Gastrocnemius medialis (tissue), 4 donors: ENCODE measurements at places on chromosomes 6 and 20.

- H3K4me1 ChIP-seq, result peaks cover 17% of the 10 kb centered on the region
- H3K27me3 ChIP-seq, result no peaks in the 10 kb centered on the region
- H3K27ac ChIP-seq, result no peak overlapping the region
- no peak overlapping the region for H3K4me3 ChIP-seq
- no peak for DNase-seq
- H3K36me3 ChIP-seq, result peaks cover 50% of the 10 kb centered on the region
Measured at GRCh38 chr6:44255105-44255808, 2.1 kb downstream of the SLC35B2 start.

GRCh38 chr6:47308198-47308517, 1.5 kb downstream of the TNFRSF21 start:
- peak overlapping the region; percentile 62 for H3K4me3 ChIP-seq
- DNase-seq, result no peak
- H3K27me3 ChIP-seq, result peaks cover 11% of the 10 kb centered on the region
- no peaks in the 10 kb centered on the region for H3K36me3 ChIP-seq

- peak overlapping the region; percentile 95 for H3K27ac ChIP-seq
- peak; percentile 30 for DNase-seq
- H3K36me3 ChIP-seq, result no peaks in the 10 kb centered on the region
- H3K4me3 ChIP-seq, result peak overlapping the region; percentile 76
Measured at GRCh38 chr20:34824806-34825529, 483 bp downstream of the NCOA6 start.

DNA sequence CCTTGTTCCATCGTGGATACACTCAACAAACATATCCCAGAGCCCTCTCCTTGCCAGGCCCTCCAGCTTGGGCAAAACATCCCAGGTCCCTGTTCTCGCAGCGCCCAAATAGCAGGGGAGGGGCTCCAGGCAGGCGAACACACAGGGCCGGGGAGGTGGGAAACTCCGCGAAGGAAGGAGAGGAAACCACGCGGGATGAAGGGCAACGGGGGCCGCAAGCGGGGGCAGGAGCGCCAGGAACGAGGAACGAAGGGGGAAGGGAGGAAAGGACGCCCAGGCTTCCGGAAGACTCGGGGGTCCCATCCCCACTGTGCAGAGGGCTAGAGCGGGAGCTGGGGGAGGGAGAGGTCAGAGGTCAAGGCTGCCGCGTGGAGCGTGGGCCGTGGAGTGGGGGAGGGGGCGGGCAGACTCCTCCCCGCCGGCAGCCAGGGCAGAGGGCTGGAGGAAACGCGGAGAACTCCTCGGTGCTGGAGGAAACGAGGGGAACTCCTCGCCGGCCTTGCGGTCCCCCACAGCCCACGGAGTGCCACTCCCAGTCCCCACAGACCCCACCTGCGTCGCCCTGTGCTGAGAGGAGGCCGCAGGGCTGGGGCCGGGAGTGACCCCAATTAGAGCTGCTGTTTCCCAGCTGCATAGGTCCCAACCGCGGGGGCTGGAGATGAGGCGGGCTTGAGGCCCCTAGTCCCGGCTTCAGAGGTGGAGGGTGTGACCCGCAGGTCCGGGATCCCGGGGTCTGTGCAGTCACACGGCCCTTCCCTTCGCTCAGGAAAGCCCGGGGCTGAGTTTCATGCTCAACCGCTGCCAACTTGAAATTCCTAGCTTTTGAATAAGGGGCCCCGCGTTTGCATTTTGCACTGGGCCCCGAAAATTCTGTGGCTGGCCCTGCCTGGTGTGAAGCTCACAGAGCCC, 1.2 kb upstream of the RBM38 start:
- peak overlapping the region; percentile 90 for H3K27ac ChIP-seq
- H3K27me3 ChIP-seq, result no peaks in the 10 kb centered on the region
- H3K36me3 ChIP-seq, result peaks cover 11% of the 10 kb centered on the region
- peak overlapping the region; percentile 48 for H3K4me3 ChIP-seq
- peaks cover 43% of the 10 kb centered on the region for H3K4me1 ChIP-seq

DNA sequence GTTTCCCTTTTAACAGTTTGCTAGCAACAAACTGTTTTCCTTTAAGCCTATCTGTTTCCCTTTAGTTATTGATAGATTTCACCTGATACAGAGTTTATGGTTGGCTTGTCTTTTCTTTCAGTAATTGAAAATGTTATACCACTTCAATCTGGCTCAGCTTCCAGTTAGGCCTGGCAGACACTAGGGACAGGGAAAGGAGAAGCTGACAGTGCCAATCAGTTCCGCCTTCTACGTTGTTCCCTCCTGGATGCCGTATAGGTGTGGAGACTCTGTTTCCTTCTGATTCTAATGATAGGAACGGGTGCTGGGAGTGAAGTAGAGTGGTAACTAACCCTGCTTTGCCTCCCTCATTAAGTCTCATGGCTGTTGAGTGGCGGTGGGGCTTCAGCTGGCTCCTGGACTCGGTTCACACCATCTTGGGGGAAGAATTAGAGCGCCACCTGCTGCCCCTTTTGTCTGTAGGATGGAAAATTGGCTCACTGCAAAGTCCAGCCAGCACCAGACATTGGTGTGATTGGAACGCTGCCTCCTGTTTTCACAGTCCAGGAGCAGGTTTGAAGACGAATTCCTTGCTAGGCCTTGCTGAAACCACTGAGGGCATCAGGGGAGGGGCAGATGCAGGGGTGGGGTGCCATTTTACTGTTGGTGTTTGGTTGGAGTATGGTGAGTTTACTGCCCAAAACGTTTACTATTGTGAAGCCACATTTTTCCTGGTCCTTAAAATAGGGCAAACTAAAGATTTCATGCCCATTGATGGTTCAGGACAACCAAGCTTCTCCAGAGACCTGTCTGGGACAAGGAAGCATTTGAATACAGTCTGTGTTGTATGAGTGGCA, 1729.5 kb downstream of the GRIK2 start:
- H3K27me3 ChIP-seq, result no peaks in the 10 kb centered on the region
- no peaks in the 10 kb centered on the region for H3K36me3 ChIP-seq
- H3K4me1 ChIP-seq, result no peaks in the 10 kb centered on the region
- no peak for DNase-seq

- no peak overlapping the region for H3K27ac ChIP-seq
- no peaks in the 10 kb centered on the region for H3K36me3 ChIP-seq
- no peak for DNase-seq
- no peak overlapping the region for H3K4me3 ChIP-seq
- H3K27me3 ChIP-seq, result no peaks in the 10 kb centered on the region
- H3K4me1 ChIP-seq, result no peaks in the 10 kb centered on the region
Measured at GRCh38 chr6:132790450-132790849, 8.0 kb downstream of the SLC18B1 start.

DNA sequence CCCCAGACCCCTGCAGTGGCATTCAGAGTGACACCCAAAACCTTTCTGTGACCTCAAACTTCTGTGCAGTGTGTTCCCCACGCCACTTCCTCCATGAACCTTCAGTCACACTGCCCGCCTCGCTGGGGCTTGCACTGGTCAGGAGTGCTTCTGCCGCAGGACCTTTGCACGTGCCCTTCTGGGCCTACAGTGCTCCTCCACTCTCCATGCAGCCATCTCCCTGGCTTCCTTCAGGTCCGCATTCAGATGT, 27.1 kb downstream of the SYNJ2 start:
- peak overlapping the region; percentile 39 for H3K27ac ChIP-seq
- H3K4me3 ChIP-seq, result no peak overlapping the region
- no peaks in the 10 kb centered on the region for H3K36me3 ChIP-seq
- DNase-seq, result no peak

GRCh38 chr6:147563472-147563871, 55.0 kb downstream of the SAMD5 start:
- peaks cover 5% of the 10 kb centered on the region for H3K4me1 ChIP-seq
- DNase-seq, result no peak
- H3K36me3 ChIP-seq, result no peaks in the 10 kb centered on the region
- H3K4me3 ChIP-seq, result no peak overlapping the region
- no peak overlapping the region for H3K27ac ChIP-seq

GRCh38 chr20:37144856-37145404, 34.2 kb upstream of the RPN2 start:
- H3K27ac ChIP-seq, result no peak overlapping the region
- H3K4me1 ChIP-seq, result no peaks in the 10 kb centered on the region
- H3K27me3 ChIP-seq, result no peaks in the 10 kb centered on the region
- no peaks in the 10 kb centered on the region for H3K36me3 ChIP-seq

GRCh38 chr20:23782366-23782983, 31.7 kb upstream of the CST1 start:
- no peak overlapping the region for H3K4me3 ChIP-seq
- DNase-seq, result no peak
- H3K27me3 ChIP-seq, result no peaks in the 10 kb centered on the region

GRCh38 chr6:136232701-136233100, 17.4 kb downstream of the MTFR2 start:
- no peak for DNase-seq
- H3K4me3 ChIP-seq, result no peak overlapping the region
- no peaks in the 10 kb centered on the region for H3K27me3 ChIP-seq
- no peak overlapping the region for H3K27ac ChIP-seq
- no peaks in the 10 kb centered on the region for H3K4me1 ChIP-seq
- H3K36me3 ChIP-seq, result no peaks in the 10 kb centered on the region

GRCh38 chr6:168089186-168090063, 10.4 kb upstream of the FRMD1 start:
- no peak overlapping the region for H3K27ac ChIP-seq
- no peaks in the 10 kb centered on the region for H3K27me3 ChIP-seq
- no peaks in the 10 kb centered on the region for H3K4me1 ChIP-seq
- H3K4me3 ChIP-seq, result no peak overlapping the region

DNA sequence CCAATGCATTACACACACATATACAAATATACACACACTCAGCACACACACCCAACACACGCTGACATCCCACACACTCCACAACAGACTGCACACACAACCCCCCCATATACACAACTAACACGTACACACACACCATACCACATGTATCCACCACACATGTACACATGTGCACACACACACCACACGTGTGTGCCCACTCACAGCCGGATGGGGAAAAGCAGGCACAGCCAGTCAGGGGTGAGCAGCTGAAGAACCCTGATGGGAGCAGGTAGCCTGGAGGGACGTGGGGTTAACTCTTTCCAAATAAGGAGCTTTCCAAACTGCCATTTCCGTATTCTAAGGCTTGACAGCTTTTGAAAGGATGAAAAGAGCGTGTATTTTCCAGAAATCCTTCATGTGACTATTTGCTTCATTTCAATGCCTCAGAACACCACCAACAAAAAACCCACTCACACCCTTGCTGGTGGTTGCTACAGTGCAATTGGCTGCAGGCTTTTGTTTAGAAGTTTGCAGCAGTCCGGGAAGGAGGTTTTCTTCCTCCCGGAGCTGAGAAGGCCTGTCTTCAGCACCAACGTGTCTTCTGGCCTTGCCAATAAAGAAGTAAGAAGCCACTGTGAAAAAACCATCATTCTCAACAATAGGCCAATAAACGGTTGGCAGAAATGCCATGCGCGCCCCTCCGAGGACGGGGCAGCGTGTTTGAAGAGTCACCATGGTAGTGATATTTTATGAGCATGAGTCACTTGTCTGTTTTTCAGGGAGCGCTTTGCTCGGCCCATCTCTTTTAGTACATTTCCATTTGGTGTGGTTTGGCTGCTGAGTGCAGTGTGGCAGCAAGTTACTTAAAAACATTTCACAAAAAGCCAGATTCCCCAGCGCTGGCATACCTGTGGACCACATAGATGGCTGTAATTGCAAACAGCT, 131.3 kb upstream of the GMDS start:
- no peaks in the 10 kb centered on the region for H3K27me3 ChIP-seq
- no peak for DNase-seq
- H3K36me3 ChIP-seq, result no peaks in the 10 kb centered on the region
- H3K27ac ChIP-seq, result no peak overlapping the region
- H3K4me1 ChIP-seq, result no peaks in the 10 kb centered on the region
- H3K4me3 ChIP-seq, result no peak overlapping the region

DNA sequence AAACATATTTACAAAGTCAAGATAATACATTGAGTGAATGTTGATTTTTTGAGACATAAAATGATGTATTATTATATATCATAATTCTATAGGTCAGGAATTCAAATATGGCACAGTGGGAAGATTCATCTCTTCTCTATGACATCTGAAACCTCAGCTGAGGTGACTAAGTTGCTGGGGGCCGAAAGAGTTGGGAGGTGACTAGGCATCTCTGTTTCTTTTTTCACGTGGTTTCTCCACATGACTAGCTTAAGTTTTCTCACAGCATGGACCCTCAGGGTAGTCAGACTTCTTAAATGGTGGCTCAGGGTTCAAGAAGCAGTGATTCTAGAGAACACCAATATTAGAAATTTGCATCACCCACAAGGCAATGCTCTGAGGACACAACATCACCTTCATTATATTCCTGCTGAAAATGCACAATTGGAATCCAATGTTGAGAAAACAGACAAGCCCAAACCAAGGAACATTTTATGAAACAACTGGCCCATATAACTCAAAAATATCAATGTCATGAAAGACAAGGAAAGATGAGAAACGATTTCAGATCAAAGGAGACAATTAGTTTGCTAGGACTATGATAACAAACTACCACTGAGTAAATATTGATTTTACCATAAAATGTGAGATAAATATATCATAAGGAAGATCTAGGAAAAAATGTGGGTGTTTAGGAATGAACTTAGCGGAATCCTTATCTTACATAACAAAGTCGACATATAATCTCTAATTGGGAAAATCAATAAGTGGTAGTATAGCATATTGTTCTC, 273.3 kb upstream of the IRAK1BP1 start:
- H3K27ac ChIP-seq, result no peak overlapping the region
- no peaks in the 10 kb centered on the region for H3K4me1 ChIP-seq
- no peaks in the 10 kb centered on the region for H3K27me3 ChIP-seq
- H3K4me3 ChIP-seq, result no peak overlapping the region

GRCh38 chr6:116012471-116012949, 48.2 kb downstream of the FRK start:
- H3K27ac ChIP-seq, result no peak overlapping the region
- H3K36me3 ChIP-seq, result no peaks in the 10 kb centered on the region
- H3K27me3 ChIP-seq, result no peaks in the 10 kb centered on the region

- no peaks in the 10 kb centered on the region for H3K27me3 ChIP-seq
- H3K4me3 ChIP-seq, result no peak overlapping the region
- peaks cover 19% of the 10 kb centered on the region for H3K4me1 ChIP-seq
- no peak overlapping the region for H3K27ac ChIP-seq
Measured at GRCh38 chr6:24926192-24926591, 9.6 kb downstream of the RIPOR2 start.

DNA sequence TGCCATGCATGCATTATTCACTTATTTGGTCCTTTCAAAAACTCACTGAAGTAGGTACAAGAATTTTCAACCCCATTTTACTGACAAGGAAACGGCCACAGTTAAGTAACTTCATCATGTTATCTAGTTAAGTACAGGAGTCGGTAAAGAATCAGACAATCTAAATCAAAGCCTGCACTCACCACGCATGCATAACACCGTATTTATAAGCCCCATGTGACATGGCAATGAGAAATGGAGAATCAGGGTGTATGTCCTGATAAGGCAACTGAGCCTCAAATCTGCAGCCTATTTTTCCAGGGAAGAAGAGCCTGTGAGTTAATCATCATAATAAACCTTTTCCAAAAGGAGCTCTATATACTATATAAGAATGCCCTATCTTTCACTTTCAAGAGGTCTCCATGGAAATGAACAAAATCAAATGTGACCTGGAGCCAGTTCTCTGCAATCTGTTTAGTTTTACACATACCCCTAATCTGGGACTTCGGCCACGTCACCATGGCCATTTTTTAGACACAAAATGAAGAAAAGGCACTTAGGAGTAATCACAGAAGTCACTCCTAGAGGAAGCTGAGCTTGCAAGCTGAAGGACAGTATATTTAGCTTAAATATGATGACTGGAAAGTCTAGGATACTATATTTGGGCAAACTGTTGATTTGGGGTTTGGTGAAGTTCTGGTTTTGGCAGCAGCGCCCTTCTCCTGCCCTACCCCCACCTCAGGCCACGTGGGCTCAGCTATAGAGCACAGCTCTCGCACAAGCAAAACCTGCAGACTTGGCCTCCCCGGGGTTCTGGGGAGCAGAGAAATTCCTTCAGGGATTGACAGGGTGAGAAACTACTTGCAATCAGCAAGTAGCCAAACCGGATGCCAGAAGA, 19.2 kb downstream of the TRAM2 start:
- H3K4me3 ChIP-seq, result no peak overlapping the region
- H3K4me1 ChIP-seq, result peaks cover 4% of the 10 kb centered on the region
- H3K27ac ChIP-seq, result no peak overlapping the region
- no peak for DNase-seq
- H3K27me3 ChIP-seq, result no peaks in the 10 kb centered on the region
